Breast epithelium (tissue), 4 donors: ENCODE measurements at places on chromosomes 12 and 14. TPM values are rescaled to one million over a fixed set of nuclear protein-coding genes. Genes with fewer than 3 reads are reported as not detected.

The PTPRQ gene
- 4.0 TPM for total RNA-seq

The KRT6C gene
- total RNA-seq = not detected

The SP7 gene
- total RNA-seq = not detected

The NUAK1 gene
- total RNA-seq = 6.0 TPM

The PTPN11 gene
- total RNA-seq = 288 TPM

The KCNA5 gene
- 0.44 TPM for total RNA-seq
